ENCODE measurements at places on chromosomes 12 and 14.

GRCh38 chr12:24467226-24467625 is 481.7 kb downstream of the BCAT1 start:
- no peak for DNase-seq

GRCh38 chr12:82034769-82035168 is 275.6 kb upstream of the PPFIA2 start:
- no peak for DNase-seq

GRCh38 chr14:104647467-104648043 is 41.9 kb upstream of the INF2 start:
- DNase-seq: no peak

DNA sequence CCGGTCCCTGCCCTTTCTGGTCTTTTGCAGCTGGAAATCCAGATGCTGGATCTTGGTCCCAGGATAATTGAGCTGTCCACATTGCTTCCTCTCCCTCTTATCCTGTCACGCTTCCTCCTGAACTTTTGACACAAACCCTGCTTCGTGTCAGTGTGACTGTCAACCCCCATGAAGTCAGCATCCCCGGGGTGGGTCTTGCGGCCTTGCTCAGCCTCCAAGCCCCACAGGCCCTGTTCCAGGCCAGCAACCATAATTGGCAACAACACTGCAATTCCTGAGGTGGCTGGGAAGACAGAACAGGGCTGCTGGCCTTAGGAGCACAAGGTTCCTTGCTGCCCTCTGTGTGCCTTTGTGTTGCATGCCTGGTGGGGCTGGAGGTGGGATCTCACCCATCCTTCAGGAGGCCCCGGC is 74.9 kb downstream of the NTF3 start:
- no peak for DNase-seq

DNA sequence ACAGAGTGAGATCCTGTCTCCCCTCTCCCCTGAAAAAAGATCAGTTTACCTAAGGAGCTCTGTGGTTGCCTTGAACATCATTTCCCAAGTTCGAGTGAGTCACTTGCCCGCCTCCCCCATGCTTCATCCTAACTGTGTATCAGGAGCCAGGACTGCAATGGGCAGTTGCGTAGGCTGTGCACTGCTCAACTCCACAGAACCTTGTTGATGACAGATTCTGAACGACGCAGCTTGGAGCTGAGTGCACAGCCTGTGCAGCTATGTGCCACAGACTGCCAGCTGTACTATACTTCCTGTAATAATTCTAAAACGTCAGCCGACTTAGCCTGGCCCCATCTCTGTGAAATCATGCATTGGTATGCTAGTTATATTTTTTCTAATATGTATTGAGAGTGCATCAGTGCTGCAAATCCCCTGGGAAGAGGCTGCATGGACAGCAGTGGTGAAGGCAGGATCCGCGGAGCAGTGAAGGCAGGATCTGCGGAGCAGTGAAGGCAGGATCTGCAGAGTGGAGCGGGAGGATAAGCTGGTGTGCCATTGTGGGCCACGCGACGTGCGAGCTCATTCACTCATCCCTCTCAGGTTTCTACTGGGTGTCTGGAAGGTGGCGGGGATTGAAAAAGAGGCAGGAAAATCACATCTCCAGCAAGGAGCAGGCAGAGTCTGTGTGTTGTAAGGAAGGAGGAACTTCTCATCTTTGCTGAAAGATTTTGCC is 80.8 kb downstream of the GALNT9 start:
- no peak for DNase-seq

DNA sequence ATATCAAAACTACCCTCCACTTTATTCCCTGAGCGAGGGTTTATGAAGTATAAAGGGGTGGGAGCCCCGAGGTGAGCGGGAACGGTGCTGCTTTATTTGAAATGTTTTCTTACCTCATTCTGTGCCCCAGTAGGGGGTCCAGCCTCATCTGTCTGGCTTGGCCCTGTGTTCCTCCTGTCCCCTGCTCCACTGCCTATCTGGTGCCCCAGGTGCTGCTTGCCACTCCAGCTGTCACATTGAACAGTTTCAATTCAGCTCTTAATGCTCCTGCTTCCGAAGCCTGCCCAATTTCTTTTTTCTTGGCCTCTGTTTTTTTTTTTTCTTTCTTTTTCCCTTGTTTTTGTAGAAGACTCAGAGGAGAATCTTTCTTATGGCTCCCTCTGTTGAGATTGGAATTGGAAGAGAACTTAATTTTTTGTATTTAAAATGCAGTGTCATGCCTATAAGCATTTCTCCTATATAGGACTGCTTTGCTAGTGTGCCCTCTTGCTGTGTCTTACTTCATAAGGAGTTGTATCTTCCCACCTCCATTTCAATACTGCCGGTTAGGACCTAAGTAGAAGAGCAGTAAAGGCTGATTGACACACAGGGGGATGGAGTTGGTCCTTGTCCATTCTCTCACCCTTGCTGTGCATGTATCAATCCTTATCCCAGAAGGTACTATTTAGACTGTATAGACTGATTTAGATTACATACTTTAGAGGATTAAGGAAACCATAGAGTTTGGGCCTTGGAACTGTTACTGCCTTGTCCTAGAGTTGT is 2.3 kb downstream of the ATXN7L3B start:
- DNase-seq: no peak

DNA sequence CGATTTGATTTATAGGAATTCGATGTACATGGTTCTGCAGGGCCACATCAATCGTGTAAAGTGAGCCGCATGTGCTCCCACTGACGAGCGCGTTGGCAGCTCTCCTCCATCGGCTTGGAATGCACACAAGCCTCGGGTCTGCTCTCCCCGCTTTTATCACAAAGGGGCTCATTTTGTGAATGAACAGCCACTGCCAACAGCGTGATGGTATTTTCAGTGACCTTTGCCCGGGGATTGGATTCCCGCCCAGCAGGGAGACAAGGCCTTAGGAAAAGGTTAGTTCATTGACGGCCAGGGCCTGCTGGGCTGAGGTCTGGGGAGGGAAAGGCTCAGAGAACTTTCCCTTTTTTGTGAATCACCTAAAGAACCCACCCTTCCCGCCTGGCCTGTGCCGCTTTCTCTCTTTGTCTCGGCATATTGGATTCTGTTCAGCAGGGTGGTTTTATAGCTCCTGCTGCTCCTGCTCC is 232.1 kb downstream of the MSRB3 start:
- DNase-seq: no peak

DNA sequence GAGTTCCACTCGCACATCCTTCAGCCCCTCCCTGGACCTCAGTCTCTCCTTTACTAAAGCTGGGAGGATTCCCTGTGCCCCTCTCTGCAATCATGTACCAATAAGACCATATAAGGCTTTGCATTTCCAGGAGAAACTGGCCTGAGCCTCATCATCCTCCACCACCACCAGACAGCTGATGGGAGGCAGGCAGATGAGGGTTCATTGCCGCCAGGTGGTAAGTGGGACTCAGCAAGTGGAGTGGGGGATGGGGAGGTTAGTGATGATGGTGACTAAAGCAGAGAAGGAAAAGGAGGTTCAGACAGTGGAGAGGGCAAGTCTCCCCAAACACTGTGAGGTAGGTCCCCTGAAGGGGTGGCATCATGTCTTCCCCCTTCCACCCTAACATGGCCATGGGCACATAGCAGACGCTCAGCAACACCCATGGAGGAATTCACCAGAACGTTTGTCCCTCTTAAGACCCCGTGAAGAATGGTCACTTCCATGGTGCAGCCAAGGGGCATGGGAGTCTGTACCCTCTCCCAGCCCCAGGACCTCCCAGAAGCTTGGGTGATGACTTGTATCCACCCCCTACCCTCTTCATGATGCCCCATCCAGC is 4.5 kb upstream of the TNFRSF1A start:
- DNase-seq: no peak

GRCh38 chr14:20375471-20375870 is 32.0 kb downstream of the PARP2 start:
- DNase-seq: no peak

- DNase-seq: no peak
These were observed 61.3 kb downstream of the CCDC88C start for GRCh38 chr14:91356181-91356763.

- no peak for DNase-seq
These were observed 95.1 kb downstream of the NT5DC3 start for GRCh38 chr12:103745962-103746361.

GRCh38 chr12:107226126-107226525 is 132.8 kb upstream of the CRY1 start:
- DNase-seq: no peak

All from stimulated activated CD8-positive, alpha-beta memory T cell treated with anti-CD3 and anti-CD28 coated beads, Interleukin-15, amount 100 ng/mL, for 48 hours (primary cell).